ENCODE measurements at places on chromosomes 12 and 14.

DNA sequence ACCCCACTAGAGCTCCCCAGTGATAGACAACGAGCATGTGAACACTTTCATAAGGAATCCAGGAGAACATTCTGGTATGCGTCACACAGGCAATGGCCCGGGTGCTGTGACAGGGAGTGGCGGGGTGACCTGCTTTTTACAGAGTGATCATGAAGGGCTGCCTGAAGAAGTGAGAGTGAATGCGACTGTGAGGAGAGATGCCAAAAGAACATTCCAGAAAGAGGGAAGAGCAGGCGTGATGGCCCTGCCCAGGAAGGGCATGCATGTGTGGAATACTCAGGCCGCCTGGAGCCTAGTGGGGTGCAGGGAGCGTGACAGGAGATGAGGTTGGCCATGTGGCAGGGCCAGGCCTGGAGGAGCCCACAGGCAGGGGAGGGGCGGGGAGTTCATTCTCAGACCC lies 53.8 kb downstream of the FZD10 start:
- no peak for DNase-seq

- no peak for DNase-seq
These were observed 221.2 kb downstream of the NELL2 start for GRCh38 chr12:44654646-44655639.

DNA sequence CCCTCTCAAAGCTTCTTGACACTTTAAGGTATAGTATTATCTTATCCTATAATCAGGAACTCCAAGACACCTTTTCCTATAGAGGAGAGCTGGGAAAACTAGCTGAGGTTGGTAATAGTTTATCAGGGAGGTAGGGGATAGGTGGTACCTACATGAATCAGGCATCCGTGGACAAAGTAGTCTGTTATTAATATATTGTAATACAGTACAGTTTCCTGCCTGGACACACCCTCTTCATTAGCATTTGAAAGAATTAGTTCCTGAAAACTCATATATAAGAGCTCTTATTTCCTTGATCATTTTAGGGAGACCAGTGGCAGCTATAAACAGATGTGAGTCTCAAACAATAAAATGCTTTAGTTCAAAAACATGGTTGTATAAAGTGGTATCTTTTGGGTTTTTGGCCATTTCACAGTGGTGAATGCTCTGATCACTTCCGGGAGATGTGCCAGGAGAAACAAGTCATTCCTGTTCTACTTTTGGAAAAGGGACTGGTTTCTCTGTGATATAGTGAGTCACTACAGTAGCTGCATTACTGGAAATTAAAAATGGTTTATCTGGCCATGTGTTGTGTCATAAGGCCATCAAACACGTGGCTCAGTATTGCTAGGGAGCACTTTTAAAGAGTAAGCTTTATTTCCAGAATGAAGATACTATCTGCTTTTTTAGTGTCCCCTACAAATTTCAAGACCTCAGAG lies 98.1 kb downstream of the KLRB1 start:
- DNase-seq = no peak

- no peak for DNase-seq
These were observed 13.5 kb upstream of the TESPA1 start for GRCh38 chr12:54997929-54998522.

DNA sequence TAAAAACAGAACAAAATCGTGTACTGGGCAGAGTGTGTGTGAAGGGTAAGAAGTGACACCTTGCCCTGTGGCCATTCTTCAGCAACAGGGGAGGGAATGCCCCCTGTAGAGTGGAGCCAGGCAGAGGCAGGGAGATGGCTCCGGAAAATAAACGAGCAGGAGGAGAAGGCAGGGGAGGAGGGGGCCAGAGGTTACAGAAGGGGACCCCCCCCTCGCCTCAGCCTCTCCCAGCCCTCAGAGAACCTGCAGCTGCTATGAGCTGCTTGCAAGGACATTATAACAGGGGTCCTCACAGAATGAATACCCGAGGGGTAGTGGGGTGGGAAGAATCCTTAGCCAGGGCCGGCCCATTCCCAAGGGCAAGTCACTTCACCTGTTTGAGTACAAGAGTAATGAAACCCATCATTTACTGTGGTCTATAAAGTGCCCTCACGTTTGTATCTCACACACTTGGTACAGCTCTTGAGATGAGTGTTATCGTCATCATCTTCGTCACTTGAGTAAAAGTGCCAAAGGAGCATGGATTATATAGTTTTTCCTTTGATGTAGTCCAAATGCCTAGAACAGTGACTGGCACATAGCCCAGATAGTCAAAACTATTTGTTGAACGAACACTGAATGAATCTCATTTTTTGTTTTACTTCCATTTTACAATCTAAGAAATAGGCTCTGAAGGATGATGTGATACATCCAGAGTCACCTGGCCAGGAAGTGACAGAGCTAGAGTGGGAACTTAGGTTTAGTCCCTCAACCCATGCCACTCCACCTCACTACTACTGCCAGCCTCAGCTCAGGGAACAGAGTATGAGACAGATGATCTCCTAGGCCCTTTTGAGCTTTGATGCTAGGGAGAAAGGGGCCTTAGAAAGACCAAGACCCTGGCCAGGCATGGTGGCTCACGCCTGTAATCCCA lies 14.5 kb downstream of the SCNN1A start:
- no peak for DNase-seq

DNA sequence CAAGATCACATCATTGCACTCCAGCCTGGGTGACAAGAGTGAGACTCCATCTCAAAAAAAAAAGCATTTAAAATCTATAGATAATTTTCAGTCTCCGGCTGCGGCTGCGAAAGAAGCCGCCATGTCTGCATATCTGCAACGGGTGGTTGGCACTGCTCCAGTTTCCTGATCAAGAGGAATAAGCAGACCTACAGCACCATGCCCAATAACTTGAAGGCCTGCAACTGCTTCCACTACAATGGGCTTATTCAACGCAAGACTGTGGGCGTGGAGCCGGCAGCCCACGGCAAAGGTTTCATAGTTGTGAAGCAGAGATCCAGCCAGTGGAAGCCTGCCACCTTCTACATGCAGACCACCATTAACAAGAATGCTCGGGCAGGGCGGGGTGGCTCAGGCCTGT lies 30.6 kb upstream of the EID3 start:
- DNase-seq = no peak

- DNase-seq = no peak
These were observed 413 bp upstream of the TUBA1C start for GRCh38 chr12:49264466-49264872.

GRCh38 chr12:118689793-118690192 lies 291.5 kb upstream of the SRRM4 start:
- DNase-seq = peak; percentile 12

- DNase-seq = no peak
These were observed 56.6 kb downstream of the RNF34 start for GRCh38 chr12:121456551-121456950.

DNA sequence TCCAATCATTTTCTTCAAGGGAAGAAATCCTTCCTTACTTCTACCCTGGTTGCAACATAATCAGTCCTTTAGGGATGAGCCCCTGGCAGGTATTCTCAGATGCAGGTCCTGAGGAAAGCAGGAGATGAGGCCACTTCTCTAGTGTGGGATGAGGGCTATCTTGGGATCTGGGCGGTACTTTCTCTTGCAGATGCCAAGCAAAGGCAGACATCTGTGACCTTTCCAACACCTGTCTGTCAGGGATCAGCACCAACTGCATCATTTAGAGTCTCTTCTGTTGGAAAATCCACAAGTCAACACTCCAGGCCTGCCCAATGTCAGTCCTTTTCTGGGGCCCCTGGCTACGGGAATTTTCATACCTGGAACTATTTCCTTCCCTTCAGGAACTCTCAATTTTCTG lies 129.2 kb downstream of the SLC8A3 start:
- DNase-seq = no peak

Measured in GM12878 (cell line).